ENCODE measurements at places on chromosomes 1 and 21.

DNA sequence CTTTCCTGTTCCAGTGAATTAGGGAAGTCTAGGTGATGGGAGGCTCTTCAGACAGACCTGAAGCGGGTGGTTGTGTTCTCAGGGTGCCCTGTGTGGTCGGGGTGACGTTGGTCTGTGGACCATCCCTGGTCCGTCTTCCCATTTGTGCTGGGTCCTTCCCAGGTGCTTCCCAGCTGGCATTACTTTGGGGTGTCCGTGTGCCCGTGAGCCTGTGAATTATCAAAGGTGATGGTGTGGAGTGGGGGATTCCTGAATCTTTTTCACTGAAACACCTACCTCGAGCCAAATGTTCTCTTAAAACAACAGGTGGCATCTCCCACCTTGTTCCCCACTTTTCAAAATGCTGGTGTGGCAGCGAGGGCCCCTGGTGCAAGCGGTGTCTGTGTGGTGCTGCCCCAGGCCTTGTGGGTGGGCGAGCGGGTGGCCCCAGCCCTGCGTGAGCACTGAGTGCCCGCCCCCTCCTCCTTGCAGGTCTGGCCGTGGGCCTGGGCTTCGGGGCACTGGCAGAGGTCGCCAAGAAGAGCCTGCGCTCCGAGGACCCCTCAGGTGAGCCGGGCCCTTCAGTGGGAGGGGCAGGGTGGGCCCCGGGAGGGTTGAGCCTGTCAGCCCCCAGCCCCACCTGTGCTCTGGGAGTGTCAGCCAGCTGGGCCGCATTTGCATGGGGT, 37.0 kb downstream of the COQ8A start:
- DNase-seq: no peak

GRCh38 chr21:29360799-29361765, 62.4 kb downstream of the BACH1 start:
- DNase-seq: no peak

DNA sequence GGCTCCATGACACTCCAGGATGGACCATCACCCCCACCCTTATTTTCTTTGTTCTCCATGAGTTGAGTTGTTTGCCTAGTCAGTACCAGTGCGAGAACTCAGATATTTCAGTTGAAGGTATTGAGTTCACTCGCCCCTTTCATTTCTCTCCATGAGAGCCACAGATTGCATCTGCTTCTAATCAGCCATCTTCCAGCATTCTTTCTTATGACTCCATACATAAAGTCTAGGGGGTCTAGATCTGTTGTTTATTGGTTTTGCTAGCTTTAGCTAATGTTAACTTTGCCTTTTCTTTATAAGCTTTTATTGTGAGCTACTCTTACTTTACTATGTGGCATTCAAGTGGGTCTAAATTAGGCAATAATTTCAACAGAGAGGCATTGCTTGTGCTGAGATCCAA, 71.6 kb upstream of the PDC start:
- DNase-seq: no peak

DNA sequence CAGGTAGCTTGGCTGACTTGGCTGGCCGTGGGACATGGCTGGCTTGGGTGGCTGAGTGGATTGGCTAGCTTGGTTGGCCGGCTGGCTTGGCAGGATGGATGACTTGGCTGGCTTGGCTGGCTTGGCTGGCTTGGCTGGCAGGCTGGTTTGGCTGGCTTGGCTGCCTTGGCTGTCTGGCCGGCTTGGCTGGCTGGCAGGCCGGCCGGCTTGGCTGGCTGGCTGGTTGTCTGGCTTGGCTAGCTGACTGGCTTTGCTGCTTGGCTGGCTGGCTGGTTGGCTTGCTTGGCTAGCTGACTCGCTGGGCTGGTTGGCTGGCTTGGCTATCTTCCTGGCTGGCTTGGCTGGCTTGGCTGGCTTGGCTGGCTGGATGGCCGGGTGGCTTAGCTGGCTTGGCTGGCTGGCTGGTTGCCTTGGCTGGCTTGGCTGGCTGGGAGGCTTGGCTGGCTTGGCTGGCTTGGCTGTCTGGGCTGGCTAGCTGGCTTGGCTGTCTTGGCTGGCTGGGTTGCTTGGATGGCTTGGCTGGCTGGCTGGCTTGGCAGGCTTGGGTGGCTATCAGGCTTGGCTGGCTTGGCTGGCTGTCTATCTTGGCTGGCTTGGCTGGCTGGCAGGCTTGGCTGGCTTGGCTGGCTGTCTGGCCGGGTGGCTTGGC, 129.7 kb upstream of the FAM72C start:
- no peak for DNase-seq

DNA sequence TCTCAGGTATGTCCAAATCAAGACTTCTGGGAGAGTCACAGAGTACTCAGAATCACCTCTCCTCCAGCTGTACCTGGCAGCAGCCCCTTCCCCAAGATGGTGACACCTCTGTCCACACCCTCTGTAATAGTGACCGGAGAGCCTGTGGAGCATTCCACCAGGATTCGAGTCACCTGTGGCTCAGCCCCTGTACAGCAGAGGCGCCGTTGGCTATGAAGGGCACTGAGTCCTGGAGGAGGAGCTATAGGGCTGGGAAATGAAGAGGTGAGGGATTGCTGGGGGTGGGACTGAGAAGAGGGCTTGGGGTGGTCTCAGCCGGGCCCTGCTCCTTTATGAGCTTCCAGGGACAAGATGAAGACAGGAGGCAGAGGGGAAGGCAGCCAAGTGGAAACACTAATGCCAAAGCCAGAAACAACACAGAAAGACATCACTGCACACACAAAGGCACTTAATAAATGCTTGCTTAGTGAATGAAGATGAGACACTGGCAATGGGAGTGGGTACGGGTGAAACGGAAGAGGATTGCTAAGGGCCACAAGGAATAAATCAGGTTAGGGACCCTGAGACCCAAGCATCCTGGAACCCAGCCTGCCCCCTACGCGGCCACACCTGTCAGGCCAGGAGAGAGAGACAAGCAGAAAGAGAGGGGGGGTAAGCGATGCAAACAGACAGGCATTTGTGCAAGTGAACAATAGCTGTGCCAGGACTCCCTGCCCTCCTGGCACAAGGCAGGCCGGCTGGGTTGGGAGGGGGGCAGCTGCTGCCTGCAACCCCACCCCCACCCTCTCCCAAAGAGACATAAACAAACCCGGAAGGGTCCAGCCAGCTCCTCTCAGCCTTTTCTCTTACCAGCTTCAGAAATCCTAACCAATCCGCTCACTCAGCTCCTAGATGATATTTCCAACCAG, 3.9 kb downstream of the ARHGEF2 start:
- no peak for DNase-seq

DNA sequence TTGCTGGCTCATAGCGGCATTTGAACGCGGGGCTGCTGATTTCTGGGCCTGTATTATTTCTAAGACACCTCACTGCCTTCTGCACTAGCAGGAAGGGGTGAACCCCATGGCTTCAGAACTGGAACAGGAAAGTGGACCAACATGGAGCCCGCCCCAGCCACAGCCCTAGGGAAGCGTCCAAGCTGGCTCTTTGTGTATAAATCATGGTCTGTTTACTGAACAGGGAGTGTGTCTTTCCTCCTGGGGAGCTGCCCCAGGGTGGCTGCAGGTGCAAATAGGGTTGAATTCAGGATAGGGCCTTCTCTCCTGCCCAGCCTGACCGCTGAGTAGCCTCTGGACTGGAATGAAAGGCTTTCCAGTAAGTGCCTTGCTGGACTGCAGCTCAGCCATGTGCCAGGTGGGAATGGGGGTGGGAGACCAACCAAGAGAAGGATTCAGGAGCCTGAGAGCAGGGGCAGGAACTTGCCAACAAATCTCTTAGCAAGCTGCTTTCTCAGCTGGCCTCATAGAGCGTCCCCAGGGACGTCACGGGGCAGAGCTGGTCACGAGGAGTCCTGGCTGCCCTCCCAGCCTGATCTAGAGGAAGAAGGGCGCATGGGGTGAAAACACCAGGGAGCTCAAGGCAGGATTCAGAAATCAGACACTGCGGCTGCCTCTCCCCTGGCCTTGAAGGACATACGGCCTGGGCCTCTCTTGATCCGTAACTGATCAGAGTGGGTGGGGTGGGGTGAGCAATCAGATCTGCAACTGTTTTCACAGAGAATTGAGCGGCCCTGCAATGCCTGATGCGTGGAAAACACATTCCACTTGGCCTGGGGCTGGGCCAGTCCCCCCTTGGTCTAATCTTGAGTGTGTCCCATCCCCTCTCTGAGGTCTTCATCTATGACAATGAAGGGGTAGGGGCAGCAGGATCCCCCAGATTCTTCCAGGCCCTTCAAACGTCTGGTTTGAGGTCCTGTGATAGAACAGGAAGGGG, 56.5 kb upstream of the SELENON start:
- DNase-seq: no peak

DNA sequence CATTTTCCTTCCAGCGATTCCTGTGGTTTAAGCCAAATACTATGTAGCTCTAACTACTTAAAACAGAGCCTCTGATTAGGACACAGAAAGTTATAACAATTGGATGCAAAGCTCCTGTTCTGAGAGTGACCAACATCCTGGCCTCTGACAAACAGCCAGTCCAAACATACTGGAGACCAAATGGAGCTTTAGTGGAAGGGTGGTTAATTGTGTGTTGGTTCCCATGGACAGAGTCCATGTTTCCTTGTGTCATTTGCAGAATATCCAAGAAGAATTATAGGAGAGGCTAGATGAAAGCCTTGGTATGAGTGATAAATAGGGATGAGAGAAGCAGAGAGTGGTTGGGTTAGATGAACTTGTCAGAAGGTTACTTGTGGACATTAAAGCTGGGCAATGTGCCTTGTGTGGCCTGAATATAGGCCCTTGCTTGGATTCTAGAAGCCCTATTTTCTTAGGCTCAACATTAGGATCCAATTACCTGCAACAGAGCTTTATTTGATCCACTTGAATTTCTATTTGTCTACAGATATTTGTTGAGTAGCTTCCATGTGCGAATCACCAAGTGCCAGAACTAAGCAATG, 180.5 kb upstream of the GORAB start:
- no peak for DNase-seq

DNA sequence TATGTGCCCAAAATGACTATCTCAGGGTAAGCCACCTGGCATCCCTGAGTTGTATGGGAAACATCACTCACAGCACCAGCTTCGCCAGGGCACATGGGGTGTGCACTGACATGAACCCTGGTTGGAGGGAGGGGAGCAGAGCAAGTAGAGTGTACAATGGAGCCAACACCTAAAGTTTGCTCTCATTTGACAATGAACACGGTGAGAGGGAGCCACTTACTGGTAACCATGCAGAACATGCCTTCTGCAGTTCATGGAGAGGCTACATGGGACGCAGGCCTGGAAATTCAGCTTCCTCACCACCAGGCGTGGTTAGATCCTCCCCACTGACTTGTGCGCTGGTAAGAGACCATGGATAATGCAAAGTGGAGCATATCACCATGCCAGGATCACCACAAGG, 10.0 kb upstream of the CPLANE2 start:
- no peak for DNase-seq

GRCh38 chr21:32248571-32249461, 30.0 kb downstream of the MIS18A start:
- no peak for DNase-seq

GRCh38 chr1:156886583-156887281, 6.8 kb upstream of the PEAR1 start:
- no peak for DNase-seq

GRCh38 chr1:148354284-148354912, 128.7 kb downstream of the PPIAL4G start:
- DNase-seq: no peak

DNA sequence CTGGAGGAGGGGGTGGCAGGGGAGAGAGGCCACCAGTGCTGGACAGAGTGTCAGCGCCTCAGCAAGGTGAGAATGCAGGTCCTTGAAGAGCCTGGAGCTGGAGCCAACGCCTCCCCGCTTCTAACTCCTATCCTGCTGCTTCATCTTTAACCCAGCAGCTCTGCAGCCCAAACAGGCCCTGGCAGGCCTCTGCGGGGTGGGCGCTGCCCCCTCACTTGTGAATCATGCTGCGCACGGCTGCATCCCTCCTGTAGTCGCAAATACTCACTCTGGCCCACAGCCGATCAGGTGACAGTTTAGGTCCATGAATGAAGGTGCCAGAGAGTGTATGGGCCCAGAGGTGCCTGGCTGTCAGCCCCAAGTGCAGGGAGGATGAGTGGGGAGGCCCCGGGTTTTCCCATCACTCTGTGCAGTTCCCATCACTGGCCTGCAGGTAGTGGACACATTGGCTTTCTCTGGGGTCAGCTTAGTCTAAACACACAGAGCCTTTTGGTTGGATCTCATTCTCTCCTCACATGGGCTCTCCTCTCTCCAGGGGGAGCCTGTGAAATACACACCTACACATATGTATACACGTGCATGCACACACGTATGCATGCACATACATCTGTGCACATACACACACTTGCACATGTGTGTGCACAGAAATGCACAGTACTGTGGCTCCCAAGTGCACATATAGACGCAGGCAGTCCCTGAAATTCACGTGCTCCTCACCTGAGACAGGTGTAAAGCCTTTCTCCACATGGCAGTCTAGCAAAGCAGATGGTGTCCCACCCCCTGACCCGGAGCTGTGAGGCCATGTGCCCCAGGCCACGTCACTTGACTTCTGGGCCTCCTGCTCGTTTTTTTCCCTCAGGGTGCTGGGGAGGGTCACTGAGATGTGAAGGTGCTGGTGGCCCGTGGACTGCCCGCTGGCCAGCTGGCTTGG, 52.0 kb downstream of the TRIM11 start:
- no peak for DNase-seq

DNA sequence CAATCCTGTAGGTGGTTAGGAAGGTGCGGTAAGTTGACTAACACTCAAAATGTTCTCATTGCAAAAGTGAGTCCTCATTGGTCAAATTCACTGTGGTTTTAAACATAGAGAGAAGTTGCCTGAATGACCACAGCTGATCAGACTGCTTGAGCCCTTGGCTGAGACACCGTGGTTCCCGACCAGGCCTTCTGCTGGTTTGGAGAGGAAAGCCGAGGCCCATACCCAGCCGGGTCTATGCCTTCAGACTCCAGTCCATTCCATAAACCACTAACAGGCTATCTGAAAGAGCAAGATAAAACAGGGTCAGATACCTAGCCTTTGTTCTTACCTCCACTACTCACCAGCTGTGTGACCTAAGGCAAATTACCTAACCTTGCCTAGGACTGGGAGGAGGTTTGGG, 133.9 kb downstream of the LMX1A start:
- no peak for DNase-seq

GRCh38 chr21:34545079-34545884, 33.3 kb upstream of the KCNE1 start:
- no peak for DNase-seq

GRCh38 chr21:28604946-28605537, 387.6 kb downstream of the LTN1 start:
- no peak for DNase-seq

DNA sequence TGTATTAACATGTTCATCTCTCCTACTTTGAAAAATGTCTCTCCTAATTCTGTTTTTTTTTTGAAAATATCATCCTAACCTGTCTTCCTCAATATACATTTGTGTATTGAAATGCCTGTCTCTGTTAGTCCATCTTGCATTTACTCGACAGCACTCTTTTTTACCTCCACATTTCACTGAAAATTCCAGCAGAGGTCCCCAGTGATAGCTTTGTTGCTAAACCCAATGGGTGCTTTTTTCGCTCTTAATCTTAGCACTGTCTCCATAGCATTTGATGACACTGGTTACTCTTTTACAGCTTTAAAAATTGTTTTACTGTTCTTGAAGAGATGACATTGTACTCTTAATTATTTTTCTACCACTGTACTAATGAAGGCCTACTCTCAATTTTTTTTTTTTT, 10.8 kb downstream of the OSBPL9 start:
- no peak for DNase-seq

GRCh38 chr1:203065986-203066385, 19.8 kb downstream of the MYOG start:
- DNase-seq: no peak

Measured in SK-N-MC (cell line).